Hematopoietic multipotent progenitor cell treated with erythropoietin and hydrocortisone succinate and interleukin-3 and kit ligand, for 15 days (in vitro differentiated cells): ENCODE measurements at places on chromosomes 3 and 15.

- DNase-seq, result no peak
Measured at GRCh38 chr15:27459836-27460235, 488.9 kb downstream of the GABRG3 start.

DNA sequence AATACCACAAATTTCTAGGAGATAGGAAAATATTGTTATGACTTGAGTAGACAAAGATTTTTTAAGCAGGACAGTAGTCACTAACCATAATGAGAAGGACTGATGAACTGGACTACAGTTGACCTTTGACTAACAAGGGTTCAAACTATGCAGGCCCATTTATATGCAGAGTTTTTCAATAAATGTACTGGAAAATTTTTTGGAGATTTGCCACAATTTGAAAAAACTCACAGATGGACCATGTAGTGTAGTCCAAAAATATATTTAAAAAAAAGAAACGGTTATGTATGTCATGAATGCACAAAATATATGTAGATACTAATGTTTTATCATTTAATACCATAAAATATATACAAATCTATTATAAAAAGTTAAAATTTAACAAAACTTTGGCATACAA is 151.8 kb downstream of the LRRN1 start:
- no peak for DNase-seq

DNA sequence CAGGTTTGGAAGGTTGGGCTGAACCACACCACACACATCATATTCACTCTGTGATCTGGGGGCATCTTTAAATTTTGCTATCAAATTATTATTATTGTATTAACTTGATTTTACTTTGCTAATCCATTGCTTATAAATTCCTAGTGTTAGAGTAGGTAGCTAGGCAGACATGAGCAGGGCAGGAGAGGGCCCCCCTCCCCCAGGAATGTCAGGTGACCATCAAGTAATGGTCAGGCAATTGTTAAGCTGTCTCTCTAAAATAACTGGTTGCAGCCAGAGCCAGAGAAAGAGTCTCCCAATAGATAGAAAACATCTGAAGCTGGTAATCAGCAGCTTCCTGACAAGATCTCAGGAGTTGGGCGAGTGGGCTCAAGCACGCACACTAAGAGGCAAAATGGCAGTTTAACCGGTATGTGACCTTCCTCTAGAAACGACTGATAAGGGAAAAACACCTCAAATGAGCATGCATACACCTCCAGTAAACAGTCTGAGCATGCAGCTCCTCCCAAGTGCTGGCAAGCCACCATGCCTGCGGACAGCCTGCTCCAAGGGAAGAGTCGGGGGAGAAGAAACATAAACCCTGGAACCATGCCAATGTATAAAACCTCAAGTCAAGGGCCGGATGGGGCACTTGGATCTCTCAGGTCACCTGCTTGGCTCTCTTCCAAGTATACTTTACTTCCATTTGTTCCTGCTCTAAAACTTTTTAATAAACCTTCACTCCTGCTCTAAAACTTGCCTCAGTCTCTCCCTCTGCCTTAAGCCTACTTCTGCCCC is 3.1 kb upstream of the CXCR6 start:
- DNase-seq, result no peak

DNA sequence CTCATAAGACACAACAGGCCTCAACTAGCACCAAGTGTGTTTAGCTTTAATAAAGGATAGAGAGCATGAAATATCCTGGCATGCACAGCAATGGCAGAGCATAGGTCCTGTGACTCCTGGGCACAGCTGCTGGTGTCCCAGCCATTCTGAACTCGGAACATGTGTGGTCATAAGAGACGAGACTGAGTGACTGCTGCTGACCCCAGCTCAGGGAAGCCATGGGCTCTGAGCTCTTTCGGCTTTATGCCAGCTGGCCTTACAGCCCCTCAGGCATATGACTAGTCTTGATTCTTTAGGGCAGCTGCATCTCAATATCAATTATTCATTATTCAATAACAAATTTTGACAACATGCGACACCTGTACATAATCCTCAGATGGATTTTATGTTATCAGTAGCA is 62.4 kb upstream of the TOPAZ1 start:
- no peak for DNase-seq

GRCh38 chr15:38701149-38701548 is 136.5 kb upstream of the RASGRP1 start:
- DNase-seq, result no peak

DNA sequence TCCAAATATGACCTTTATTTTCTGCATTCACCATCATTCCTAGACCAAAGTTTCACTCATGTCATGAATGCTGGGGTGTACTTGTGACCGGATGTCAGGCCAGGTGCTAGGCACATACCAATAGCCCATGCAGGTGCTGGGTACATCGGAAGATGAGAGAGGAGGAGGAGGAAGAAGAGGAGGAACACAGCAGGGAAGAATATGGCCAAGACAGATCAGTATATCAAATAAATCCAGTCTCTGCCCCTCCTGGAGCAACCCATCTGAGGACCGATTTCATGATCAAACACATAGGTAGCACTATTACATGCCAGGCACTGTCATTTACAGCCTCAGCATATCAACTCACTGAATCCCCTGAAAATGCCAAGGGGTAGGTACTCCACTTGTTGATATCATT is 3.0 kb upstream of the WNT7A start:
- no peak for DNase-seq

- no peak for DNase-seq
Measured at GRCh38 chr3:1288805-1289494, 196.1 kb downstream of the CNTN6 start.

DNA sequence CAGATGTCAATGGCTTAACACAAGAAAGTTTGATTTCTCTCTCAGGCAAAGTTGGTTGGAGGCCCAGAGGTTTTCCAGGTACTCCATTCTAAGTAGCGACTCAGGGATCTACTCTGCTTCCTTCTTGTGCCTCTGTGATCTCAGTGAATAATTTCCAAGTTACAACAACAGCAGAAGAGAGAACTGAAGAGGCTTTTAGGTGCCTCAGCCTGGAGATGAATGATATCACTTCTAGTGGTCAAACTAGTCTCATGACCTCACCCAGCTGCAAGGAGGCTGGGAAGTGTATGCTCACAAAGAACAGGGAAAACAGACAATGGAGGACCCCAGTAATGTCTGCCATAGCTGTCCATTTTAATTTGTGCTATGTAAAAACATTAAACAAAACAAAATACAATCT is 4.6 kb upstream of the PRICKLE2 start:
- DNase-seq, result no peak
